ENCODE measurements at places on chromosomes 16 and 17.

DNA sequence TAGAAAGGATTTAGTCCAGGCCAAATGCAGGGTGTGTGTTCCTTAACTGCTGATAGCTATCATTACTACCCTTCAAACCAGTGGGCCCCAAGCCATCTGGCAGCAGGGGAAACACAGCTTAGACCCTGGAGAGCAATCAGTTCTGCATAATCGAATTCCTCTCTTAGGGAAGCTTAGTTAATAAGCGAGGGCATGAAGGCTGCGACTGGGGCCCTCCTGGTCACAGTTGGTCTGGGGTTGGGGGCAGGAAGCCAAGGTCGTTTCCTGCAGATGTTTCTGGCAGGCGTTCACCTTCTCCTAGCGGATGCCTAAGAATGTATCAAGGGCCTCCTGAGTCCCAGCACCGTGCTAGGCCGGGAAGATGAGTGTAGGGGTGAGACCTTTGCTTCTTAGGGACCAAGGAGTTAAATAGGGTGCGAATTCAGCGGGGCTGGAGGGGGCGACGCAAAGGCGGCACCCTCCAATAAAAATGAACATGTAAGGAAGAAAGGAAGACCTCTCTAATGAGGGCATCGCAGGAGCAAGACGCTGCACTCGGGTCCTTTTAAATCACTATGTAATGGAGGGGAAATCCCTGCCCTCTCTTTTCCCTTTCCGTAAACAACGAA is 16.5 kb upstream of the EEF2K start:
- DNase-seq = no peak

- no peak for DNase-seq
Measured at GRCh38 chr16:16996827-16997226, 473.9 kb downstream of the XYLT1 start.

DNA sequence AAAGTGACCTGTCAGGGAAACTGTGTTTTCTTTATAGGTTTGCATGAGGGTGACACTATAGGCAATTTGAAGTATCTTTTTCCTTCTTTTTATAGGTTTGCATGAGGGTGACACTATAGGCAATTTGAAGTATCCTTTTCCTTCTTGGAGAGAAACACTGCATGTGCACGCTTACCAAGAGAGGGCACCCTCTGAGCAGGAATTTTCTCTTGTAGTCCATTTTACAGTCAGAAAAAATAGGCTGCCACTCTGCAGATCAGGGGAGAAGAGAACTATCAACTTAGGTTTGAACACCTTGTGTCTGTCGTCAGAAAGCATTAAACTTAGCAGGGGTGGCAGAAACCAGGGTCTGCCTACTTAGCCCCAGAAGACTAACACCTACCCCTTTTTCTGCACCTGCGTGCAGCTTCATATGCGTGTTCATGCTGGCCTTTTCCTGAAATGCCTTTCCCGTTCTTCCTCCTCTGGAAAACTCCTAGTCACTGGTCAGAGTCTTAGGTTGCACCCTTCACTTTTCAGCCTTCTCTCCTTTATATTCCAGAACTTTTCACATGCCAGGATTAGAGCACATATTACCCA is 16.4 kb upstream of the SMIM36 start:
- no peak for DNase-seq

GRCh38 chr17:44314031-44314430 is 5.6 kb downstream of the RUNDC3A start:
- no peak for DNase-seq

DNA sequence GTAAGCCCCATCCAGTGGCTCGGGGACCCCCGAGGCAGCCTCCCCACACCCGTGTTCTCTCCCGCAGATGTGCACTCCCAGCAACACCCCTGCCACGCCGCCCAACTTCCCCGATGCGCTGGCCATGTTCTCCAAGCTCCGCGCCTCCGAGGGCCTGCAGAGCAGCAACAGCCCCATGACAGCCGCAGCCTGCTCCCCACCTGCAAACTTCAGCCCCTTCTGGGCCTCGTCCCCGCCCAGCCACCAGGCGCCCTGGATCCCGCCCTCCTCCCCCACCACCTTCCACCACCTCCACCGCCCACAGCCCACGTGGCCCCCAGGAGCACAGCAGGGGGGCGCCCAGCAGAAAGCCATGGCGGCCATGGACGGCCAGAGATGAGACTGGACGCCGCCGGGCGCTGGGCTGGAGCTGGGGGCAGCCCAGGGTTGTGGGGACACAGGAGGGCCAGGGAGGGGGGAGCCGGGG is 5.0 kb downstream of the UBALD2 start:
- DNase-seq = no peak

- no peak for DNase-seq
Measured at GRCh38 chr17:76381633-76382350, 2.6 kb upstream of the SPHK1 start.

DNA sequence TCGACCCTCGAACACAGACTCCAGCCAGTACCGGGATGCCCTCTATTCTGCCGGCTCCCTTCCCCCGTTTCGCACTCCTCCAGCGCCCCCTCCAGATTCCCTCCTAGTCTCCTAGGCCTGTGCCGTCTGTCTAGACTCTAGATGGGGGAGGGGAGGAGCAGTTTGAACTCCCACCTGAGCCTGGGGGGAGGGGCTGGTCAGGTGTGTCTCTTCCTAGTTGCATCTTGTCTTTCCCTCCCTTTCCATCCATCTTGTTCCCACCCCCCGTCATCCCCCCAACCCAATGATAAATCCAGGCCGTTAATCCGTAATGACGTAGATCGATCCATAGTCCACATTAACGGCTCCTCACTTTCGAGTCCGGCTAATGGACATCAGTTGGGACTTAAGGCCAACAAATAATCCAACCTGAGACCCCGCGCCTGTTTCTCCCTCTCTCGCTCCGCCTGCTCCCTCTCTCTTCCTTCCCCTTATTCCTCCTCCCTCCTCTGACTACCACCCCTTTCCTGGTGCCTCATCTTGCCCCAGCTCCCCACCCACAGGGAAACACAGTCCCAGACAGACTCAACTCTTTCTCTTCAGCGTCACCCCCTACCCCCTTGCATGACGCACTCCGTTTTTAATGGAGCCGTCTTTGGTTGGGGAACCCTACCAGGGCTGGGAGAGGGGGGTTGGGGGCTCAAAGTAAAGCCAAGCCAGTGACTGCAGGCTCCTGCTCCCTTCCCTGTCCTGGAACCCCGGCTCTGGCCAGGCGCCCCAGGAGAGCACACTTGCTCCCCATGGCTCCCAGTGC is 3.4 kb upstream of the HOXB5 start:
- DNase-seq = no peak

- no peak for DNase-seq
Measured at GRCh38 chr17:50563092-50563511, 2.6 kb downstream of the CACNA1G start.

DNA sequence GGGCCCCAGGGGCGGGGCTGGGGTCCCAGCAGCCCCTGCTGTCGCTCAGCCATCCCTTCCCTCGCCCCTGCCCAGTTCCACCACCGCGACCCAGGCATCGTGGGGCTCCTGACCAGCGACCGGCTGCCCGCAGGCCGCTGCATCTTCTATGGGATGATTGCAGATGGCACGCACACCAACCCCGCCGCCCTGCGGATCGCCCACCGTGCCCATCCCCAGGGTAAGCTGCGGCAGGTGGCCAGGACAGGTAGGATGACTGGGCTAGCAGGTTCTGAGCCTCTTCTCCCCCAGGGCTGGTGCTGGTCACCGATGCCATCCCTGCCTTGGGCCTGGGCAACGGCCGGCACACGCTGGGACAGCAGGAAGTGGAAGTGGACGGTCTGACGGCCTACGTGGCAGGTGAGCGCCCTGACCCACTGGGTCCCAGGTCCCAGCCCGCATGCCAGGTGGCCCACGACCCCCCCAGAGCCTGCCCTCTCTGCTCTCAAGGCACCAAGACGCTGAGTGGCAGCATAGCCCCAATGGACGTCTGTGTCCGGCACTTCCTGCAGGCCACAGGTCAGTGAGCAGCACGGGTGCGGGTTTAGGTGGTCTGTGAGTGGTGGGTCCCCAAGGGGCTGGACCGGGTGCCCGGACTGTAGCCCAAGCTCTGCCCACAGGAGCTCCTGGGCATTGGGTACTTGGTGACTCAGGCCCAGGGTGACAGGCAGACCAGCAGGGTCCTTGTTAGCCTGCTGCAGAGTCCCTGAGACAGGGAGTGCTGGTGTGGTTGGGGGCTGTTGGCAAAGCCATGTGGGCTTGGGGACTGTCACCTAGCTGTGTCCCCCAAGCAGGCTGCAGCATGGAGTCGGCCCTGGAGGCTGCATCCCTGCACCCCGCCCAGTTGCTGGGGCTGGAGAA is 2.8 kb downstream of the CEMP1 start:
- no peak for DNase-seq

DNA sequence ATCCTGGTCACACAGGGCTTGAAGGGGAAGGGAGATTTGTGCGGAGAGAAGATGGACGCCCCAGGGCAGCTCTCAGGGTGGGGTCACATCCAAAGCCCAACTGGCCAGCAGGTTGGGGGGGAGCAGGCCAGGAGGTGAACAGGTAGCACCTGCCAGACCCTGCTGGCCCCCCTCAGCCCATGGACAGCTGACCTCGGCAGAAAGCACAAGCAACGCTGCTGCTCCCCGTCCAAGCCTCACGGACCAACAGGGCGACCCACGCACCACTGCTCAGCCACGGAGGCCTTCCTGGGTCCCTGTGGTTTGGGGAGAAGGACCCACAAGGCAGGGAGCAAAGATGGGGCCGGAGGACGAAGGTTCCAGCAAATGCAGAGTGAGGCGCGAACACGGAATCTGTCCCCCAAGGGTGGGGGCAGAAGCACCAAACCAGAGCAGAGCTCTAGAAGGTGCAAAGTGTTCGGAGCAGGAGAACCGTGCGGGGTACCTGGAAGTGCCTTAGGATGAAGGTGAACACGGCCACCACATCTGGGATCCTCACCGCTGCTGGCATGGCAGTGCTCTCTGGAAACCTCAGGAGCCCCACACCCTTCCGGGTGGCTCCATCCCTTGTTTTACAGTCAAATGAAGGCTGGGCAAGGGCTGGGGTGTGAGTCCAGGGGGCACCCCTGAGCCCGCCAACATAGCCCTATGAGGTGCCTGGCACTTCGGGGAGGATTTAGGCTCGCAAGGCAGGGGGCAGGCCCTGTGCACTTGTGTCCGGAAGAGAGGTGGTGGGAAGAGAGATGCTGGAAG is 17.9 kb downstream of the CEP295NL start:
- no peak for DNase-seq

GRCh38 chr17:49013311-49014213 is 16.4 kb downstream of the IGF2BP1 start:
- no peak for DNase-seq

DNA sequence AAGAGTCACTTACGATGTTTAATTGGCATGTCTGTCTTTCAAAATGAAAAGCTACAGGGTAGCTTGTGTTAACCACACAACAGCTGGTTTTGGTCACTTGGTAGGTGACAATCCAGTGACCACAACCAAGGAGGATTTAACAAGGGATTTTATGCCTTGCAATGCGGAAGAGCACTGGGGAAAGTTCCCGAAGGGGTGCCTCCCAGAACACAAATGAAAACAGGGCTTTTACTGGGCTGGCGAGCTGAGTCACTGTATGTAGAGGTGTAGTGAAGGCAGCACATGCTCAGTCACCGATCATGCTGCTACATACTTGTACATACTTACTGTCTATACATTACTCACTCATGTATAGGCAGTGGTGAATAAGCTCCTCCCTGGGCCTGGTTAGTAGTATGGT is 483.5 kb downstream of the CDH13 start:
- DNase-seq = no peak

DNA sequence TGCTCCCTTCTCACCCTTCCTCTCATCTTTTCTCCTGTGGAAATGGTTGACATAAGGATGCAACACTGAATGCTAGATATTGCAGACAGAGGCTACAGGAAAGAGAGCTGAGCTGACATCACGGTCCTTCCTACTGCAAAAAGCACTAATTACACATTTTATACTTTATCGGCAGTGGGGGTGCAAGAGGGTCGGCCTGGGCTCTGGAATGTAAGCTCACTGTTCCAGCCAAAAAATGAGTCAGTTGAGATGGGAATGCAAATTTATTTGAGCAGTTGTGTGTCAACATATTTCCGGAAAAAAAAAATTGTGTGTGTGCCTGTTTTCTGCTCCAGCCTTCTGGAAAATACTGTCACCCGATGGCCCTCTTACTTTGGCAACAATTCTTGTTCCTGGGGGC is 14.1 kb upstream of the MRTFB start:
- DNase-seq = no peak

DNA sequence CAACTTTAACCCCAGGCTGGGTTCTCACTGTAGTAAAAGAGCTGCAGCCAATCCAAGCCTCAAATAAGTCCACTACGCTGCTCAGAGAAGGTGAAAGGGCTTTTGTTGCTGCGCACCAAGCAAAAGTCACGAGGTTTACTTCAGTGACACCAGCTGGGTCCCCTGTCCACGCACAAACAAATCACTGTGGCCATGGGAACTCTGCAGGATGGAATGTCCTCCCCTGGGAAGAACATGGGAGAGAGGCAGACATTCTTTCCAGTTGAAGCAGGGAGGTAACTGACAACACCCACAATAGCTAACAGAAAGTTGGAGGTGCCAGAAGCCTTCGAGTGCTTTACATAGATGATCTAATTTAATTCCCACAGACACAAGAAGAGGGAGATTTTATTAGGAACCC is 181.9 kb downstream of the PMP22 start:
- DNase-seq = no peak

DNA sequence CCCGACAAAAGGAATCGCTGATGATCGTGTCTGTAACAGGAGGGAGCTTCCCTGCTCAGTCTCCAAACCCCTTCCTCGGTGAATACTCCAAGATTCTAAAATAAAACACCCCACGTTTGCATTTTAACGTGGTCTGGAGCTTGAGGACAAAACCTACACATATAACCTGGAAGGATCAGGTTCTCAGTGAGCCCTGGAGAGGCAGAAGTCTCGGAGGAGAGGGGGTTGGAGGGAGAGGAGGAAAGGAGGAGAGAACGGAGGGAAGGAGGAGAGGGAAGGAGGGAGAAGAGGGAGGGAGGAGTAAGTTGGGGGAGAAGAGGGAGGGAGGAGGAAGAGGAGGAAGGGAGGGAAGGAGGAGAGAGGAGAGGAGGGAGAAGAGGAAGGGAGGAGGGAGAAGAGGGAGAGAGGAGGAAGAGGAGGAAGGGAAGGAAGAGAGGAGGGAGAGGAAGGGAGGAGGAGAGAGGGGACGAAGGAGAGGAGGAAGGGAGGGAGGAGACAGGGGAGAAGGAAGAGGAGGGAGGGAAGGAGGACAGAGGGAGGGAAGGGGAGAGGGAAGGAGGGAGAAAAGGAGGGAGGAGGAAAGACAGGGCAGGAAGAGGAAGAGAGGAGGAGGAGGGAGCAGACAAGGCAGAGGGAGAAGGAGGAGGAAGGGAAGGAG is 27.4 kb upstream of the GINS2 start:
- no peak for DNase-seq

DNA sequence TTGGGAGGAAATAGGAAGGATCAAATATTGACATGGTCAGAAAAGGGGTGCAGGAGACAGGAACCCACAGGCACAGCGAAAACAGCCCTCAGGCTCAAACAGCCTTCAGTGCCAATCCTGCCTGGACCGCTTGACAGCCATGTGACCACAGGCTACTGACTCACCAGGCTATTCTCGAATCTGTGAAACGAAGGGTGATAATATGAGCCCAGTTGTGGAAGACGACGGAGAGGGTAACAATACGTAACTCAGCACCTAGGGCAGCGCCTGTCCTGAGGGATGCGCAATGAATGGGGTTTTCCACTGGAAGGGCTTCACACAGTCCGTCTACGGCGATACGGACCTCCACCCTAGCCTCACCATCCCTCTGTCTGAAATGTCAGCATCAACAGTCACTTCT is 117.3 kb upstream of the RCVRN start:
- no peak for DNase-seq

Measured in AG04449 (cell line).